SJCRH30 (cell line): ENCODE measurements at places on chromosomes 3 and 15. TPM values are rescaled to one million over a fixed set of nuclear protein-coding genes. Genes with fewer than 3 reads are reported as not detected.

- H3K36me3 ChIP-seq, result peaks cover 73% of the 10 kb centered on the region
- peak; percentile 57 for DNase-seq
- no peaks in the 10 kb centered on the region for H3K27me3 ChIP-seq
- H3K4me1 ChIP-seq, result no peaks in the 10 kb centered on the region
- no peak overlapping the region for H3K4me3 ChIP-seq
Observed at GRCh38 chr15:43769584-43770228, 7.1 kb downstream of the ELL3 start.

DNA sequence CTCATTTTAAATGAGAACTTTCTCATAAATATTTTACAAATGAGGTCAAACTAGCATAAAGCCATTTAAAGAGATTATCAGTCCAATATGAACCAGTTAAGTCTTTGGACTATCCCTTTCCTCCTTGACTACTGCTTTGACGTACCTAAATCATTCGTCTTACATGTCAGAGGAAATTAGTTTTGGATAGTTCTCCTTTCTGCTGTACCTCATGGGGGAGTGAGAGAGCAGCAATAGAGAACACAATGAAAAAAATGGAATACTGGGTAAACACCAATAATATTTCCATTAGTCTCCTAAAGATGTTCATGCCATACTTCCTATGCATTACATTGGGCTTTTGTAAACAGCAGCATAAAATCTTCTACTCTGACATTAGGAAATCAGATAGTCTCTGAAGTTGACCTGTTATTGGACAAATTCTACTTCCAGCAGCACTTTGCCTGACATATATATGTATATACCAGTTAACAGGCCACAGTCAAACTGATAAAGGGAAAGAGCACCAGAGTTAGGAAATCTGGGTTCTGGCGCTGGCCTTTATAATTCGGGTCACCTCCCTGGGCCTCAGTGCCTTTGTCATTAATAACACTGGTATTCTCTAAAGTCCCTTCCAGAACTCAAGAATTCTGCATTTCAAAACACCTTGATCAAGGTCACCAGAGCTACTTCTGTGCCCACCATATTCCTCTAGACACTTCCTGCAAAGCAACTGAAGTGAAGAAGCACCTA lies 26.8 kb downstream of the TIMMDC1 start:
- DNase-seq, result peak; percentile 9
- no peaks in the 10 kb centered on the region for H3K4me1 ChIP-seq
- no peak overlapping the region for H3K4me3 ChIP-seq
- no peaks in the 10 kb centered on the region for H3K27me3 ChIP-seq
- H3K36me3 ChIP-seq, result peaks cover 16% of the 10 kb centered on the region
- no peak overlapping the region for H3K27ac ChIP-seq

- 0 out of 2 replicates have a peak, but pooled peaks cover 3% of the 10 kb centered on the region for H3K27me3 ChIP-seq
- no peak overlapping the region for H3K4me3 ChIP-seq
- no peaks in the 10 kb centered on the region for H3K4me1 ChIP-seq
- DNase-seq, result peak; percentile 83
- no peaks in the 10 kb centered on the region for H3K36me3 ChIP-seq
Observed at GRCh38 chr15:40859206-40859851, 14.7 kb downstream of the RHOV start.

- no peak for DNase-seq
- H3K4me1 ChIP-seq, result no peaks in the 10 kb centered on the region
- H3K27ac ChIP-seq, result no peak overlapping the region
- H3K36me3 ChIP-seq, result no peaks in the 10 kb centered on the region
- H3K4me3 ChIP-seq, result no peak overlapping the region
Observed at GRCh38 chr3:135050536-135050935, 255.5 kb downstream of the EPHB1 start.

DNA sequence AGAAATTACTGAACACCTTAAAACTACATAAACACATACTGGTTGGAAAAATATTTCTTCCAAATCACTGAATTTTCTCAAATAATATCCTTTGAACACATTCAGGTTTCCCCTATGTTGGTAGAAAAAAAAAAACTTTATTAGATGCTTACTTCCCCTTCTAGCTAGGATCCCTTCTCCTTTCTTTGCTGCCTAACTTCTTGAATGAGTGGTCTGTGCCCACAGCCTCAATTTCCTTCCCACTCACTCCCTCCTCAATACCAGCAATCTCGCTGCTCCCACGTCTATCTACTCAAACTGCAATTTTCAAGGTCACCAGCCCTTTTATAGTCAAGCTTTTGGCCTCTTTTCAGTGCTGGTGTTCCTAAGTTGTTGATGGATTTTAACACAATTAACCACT lies 8.3 kb downstream of the CD200R1 start:
- no peak for DNase-seq
- H3K36me3 ChIP-seq, result no peaks in the 10 kb centered on the region
- no peaks in the 10 kb centered on the region for H3K4me1 ChIP-seq
- H3K27me3 ChIP-seq, result no peaks in the 10 kb centered on the region

- no peaks in the 10 kb centered on the region for H3K27me3 ChIP-seq
- H3K27ac ChIP-seq, result no peak overlapping the region
- no peak overlapping the region for H3K4me3 ChIP-seq
- H3K36me3 ChIP-seq, result peaks cover 11% of the 10 kb centered on the region
- DNase-seq, result no peak
Observed at GRCh38 chr3:123157598-123158287, 44.0 kb upstream of the SEC22A start.

GRCh38 chr3:190252080-190252479 lies 70.2 kb downstream of the CLDN1 start:
- DNase-seq, result no peak
- H3K36me3 ChIP-seq, result no peaks in the 10 kb centered on the region
- no peaks in the 10 kb centered on the region for H3K27me3 ChIP-seq

DNA sequence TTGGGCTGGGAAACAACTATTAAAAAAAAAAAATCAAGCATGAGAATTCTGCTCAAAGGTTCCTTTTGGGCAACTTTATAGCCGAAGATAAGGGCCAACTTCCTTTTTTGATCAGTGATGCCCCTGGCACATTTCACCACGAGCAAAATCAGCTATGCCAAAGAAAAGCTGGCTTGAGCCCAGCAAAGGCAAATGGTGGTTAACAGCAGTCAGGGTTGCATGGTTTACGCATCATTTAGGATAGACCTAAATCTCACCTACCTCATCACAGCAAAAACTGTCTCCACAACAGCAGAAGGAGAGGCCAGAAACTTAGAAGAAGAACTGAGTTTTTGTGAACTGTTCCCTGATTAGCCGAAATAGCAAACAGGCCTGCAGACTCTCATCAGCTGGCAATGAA lies 220.1 kb upstream of the CDIN1 start:
- H3K27ac ChIP-seq, result no peak overlapping the region
- no peak overlapping the region for H3K4me3 ChIP-seq
- H3K36me3 ChIP-seq, result no peaks in the 10 kb centered on the region
- DNase-seq, result no peak
- no peaks in the 10 kb centered on the region for H3K27me3 ChIP-seq
- H3K4me1 ChIP-seq, result no peaks in the 10 kb centered on the region

- H3K36me3 ChIP-seq, result 0 out of 2 replicates have a peak, but pooled peaks cover 3% of the 10 kb centered on the region
- no peak overlapping the region for H3K4me3 ChIP-seq
- no peak overlapping the region for H3K27ac ChIP-seq
Observed at GRCh38 chr3:10240799-10241198, 7.5 kb upstream of the TATDN2 start.

DNA sequence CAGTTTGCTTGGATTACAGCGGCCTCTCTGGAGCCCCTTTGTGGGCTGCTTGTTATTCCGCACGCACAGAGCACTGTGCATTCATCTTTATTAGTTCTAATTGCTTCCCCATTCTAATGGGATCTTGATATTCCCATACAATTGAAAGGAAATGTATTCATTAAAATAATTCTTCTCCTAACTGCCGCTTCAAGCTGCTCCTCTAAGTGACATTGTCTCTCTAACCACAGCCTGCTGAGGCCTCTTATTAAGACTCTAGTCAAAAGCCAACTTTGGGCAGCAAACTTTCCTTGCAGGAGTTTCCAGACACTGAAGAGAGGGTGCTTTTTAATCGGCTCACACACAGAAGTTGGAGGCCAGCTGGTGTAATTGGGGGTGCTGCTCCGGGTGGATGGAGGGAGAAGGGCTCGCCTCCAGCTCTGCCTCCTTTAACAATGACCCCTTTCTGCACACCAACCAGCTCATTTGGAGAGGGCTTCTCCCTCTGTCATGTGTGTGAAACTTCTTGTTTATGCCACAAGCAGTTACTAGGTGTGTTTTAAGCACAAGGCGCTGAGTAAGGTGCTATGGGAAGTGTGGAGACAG lies 5.6 kb upstream of the MAGEF1 start:
- peaks cover 22% of the 10 kb centered on the region for H3K4me1 ChIP-seq
- H3K27ac ChIP-seq, result peak overlapping the region; percentile 74
- no peaks in the 10 kb centered on the region for H3K36me3 ChIP-seq
- DNase-seq, result peak; percentile 42
- H3K4me3 ChIP-seq, result peak overlapping the region; percentile 51

GRCh38 chr3:35241236-35241635 lies 398.1 kb upstream of the ARPP21 start:
- DNase-seq, result no peak
- H3K36me3 ChIP-seq, result no peaks in the 10 kb centered on the region

GRCh38 chr3:64694114-64694513 lies 6.3 kb upstream of the ADAMTS9 start:
- H3K27ac ChIP-seq, result no peak overlapping the region
- DNase-seq, result no peak
- no peaks in the 10 kb centered on the region for H3K27me3 ChIP-seq
- no peaks in the 10 kb centered on the region for H3K36me3 ChIP-seq

DNA sequence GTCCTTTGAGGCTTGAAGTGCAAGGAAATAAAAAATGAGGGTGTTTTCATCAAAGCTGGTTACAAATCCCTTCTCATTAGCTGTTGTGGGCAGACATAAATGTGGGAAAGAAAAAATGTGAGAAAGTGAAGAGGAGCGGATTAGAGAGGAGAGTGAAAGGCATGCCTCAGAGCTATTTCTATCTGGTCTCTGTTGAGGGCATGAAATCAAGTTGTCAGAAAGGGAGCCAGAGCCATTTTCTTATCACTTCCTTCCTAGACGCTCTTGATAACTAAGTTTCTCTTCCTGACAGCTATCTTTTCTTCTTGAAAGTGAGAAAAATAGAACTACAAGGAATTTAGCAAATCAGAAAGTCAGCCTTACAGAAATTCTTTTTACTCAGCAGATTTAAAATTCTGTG lies 20.8 kb upstream of the CAPN3 start:
- no peaks in the 10 kb centered on the region for H3K27me3 ChIP-seq
- H3K36me3 ChIP-seq, result no peaks in the 10 kb centered on the region
- peaks cover 9% of the 10 kb centered on the region for H3K4me1 ChIP-seq
- H3K27ac ChIP-seq, result no peak overlapping the region; the same call in 1 of the 2 replicates
- no peak overlapping the region for H3K4me3 ChIP-seq
- DNase-seq, result no peak

DNA sequence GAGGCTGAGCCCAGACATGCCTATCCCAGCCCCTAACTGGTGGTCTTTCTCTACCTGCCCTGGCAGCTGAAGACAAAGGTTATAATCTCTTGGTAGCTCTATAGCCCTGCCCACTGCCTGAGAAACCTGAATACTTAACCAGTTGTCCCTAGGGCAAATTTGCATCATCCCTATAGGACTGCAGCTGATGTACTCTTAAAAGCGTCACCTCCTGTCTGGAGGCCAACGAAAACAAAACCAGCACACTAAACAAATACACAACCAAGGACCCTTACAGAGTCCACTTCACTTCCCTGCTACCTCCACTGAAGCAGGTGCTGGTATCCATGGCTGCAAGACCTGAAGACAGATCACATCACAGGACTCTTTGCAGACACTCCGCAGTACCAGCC lies 98.0 kb downstream of the KCNAB1 start:
- no peak overlapping the region for H3K27ac ChIP-seq
- peak; percentile 13 for DNase-seq
- H3K27me3 ChIP-seq, result no peaks in the 10 kb centered on the region
- H3K4me1 ChIP-seq, result no peaks in the 10 kb centered on the region
- H3K4me3 ChIP-seq, result no peak overlapping the region
- no peaks in the 10 kb centered on the region for H3K36me3 ChIP-seq

GRCh38 chr3:102576651-102577050 lies 141.8 kb downstream of the ZPLD1 start:
- no peak overlapping the region for H3K4me3 ChIP-seq
- no peaks in the 10 kb centered on the region for H3K4me1 ChIP-seq
- no peaks in the 10 kb centered on the region for H3K36me3 ChIP-seq
- no peaks in the 10 kb centered on the region for H3K27me3 ChIP-seq

- H3K4me1 ChIP-seq, result no peaks in the 10 kb centered on the region
- no peaks in the 10 kb centered on the region for H3K27me3 ChIP-seq
- DNase-seq, result peak; percentile 58
Observed at GRCh38 chr3:163939926-163940325, 1138.4 kb downstream of the SI start.

DNA sequence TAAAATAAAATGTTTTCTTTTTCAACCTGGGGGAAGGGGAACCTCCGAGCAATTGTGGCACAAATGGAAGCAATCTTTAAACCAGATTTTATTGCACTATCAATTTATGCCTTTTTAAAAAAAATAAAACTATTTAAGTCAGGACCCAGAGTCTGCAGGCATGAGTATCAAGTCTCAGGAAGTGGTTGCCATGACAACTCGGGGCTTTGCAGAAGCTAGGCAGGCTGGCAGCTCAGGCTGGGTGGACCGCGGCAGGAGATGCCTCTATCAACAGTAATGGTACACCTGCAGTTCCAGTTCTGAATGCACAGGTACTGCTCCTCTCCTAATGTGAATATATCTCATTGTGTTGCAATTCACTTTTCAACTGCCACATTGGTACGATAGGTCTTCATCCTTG lies 447.7 kb downstream of the GABRG3 start:
- no peaks in the 10 kb centered on the region for H3K36me3 ChIP-seq
- no peaks in the 10 kb centered on the region for H3K27me3 ChIP-seq
- peak; percentile 8 for DNase-seq
- H3K4me3 ChIP-seq, result no peak overlapping the region
- H3K4me1 ChIP-seq, result no peaks in the 10 kb centered on the region

- peaks cover 12% of the 10 kb centered on the region for H3K4me1 ChIP-seq
- H3K36me3 ChIP-seq, result no peaks in the 10 kb centered on the region
- no peak overlapping the region for H3K27ac ChIP-seq
Observed at GRCh38 chr3:149273096-149273751, 51.6 kb upstream of the CP start.

GRCh38 chr15:99331381-99331780 lies 80.1 kb downstream of the LRRC28 start:
- no peaks in the 10 kb centered on the region for H3K36me3 ChIP-seq
- no peaks in the 10 kb centered on the region for H3K27me3 ChIP-seq
- H3K4me1 ChIP-seq, result no peaks in the 10 kb centered on the region
- no peak overlapping the region for H3K4me3 ChIP-seq
- DNase-seq, result no peak
- H3K27ac ChIP-seq, result no peak overlapping the region

GRCh38 chr3:69511361-69511760 lies 125.5 kb upstream of the FRMD4B start:
- H3K27me3 ChIP-seq, result no peaks in the 10 kb centered on the region
- peaks cover 23% of the 10 kb centered on the region for H3K4me1 ChIP-seq
- peak; percentile 81 for DNase-seq
- H3K36me3 ChIP-seq, result no peaks in the 10 kb centered on the region
- peak overlapping the region; percentile 74 for H3K27ac ChIP-seq

SHQ1 gene
- total RNA-seq, result 14.0 and 14.1 TPM in 2 replicates

DAZL gene
- total RNA-seq, result not detected in 2 replicates

AGBL1 gene
- 0.08 TPM in 1 of 2 replicates, not detected in the other for total RNA-seq
